Osteoblast (primary cell): ENCODE measurements at places on chromosomes 4 and X.

DNA sequence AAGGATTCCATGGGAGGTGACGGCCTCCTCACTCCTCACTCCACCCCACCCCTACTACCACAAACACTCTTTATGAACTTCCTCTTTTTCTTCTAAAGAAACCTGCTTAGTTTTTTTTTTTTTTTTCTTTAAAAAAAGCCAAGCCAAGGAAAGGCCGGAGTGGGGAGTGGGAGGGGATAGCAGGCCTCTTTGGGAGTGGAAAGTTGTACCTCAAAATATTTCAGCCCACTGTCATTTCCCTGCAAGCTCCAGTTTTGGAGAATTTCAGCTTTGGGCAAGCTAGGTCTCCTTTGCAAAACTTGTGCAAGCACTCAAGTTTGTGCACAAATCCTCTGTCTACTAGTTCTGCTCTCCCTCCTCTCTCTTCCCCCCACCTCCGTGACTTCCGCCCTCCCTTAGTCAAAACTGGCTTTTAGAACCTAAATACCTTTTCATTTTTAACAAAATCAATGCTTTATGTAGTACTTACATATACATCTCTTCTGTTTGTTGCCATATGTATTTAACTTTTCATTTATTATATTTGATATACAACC is 512 bp upstream of the ANTXR2 start:
- DNase-seq, result no peak

DNA sequence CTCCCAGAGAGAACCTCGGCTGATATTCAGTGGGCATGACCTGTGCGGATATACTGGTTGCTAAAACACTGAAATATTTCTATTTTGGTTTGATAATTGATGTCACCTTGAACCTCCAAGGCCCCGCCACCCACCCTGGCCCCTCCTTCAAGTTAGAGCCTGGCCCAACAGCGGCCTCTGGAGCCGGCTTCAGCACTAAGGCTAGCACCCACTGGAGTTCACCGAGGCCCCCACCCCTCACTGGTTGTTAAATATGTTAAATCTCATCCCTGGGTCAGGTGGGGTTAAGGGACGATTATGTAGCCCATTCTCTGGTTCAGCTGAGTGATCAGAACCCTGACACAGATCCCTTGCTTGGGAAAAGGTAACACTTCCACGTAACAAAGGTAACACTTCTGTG is 24.3 kb downstream of the SEL1L3 start:
- no peak for DNase-seq

DNA sequence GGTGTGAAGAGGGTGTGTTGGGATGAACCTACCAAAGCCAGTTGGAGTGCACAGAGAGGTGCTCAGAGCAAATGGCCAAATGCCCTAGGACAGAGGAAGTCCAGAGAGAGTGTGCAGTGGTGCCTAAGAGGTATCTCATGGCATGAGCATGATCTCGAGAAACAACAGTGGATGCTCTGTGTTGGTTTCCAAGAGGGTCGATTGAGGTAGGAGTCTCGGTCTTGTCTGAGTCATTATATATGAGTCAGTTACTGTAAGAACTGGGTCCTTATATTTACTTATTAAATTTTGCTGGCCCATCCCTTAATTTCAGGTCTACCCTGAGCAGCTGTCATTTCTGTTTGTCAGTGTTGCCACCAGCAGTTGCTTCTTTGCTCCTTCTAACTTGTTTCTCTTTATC is 86.6 kb upstream of the TMEM150C start:
- DNase-seq, result no peak

- DNase-seq, result peak; percentile 93
These were observed 568 bp downstream of the FHDC1 start for GRCh38 chr4:152936446-152937335.

GRCh38 chrX:106670631-106671030 is 55.9 kb upstream of the RNF128 start:
- no peak for DNase-seq

GRCh38 chr4:114603497-114603896 is 4.9 kb downstream of the UGT8 start:
- DNase-seq, result no peak

DNA sequence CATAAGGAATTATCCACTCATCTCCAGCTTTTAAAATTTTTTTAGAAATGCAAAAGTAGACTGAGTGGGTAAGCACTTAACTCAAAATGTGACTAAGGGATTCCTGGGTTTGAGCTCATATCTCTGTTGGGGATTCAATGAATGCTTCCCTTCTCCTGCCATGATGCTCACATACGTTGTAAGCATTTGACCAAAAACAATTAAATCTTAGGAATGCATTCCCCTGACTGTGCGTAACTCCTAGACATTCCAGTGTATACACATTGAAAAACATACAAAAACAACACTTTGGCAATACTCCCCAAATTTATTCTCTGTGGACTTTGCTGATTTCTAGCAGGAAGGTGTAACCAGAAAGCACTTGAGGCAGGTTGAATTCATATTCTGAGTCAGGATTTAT is 29.8 kb downstream of the SPANXA2 start:
- DNase-seq, result no peak

DNA sequence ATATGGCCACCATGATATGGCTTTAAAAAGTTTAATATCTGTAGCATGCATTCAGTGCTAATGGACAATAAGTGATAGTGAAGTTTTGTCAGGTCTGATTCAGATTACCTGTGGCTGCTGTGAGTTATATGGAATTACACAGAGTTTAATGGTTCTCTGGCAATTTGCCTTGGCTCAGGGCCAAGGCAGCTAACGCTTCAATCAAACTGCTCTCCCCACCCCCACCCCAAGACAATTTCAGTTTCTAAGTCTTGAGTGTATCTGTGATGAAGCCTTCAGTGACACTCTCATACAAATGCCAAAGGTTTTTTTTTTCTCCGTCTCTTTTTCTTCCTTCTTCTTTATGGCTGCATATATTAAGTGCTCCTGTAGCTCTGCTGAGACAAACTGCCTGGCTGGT is 106.6 kb downstream of the SHROOM4 start:
- no peak for DNase-seq

DNA sequence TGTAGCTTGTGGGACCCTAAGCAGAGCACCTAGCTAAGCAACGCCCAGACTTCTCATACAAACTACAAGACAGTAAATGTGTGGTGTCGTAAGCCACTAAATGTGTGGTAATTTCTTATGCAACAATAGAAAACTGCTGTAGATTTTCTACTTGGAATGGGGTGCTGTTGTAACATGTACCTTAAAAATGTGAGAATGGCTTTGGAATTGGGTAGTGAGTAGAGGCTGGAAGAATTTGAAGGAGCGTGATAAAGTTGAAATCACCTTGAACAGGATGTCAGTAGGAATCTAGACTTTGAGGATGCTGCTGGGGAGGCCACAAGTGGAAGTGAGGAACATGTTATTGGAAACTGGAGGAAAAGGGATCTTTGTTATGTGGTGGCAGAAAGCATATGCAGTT is 43.2 kb upstream of the FUNDC1 start:
- DNase-seq, result no peak

DNA sequence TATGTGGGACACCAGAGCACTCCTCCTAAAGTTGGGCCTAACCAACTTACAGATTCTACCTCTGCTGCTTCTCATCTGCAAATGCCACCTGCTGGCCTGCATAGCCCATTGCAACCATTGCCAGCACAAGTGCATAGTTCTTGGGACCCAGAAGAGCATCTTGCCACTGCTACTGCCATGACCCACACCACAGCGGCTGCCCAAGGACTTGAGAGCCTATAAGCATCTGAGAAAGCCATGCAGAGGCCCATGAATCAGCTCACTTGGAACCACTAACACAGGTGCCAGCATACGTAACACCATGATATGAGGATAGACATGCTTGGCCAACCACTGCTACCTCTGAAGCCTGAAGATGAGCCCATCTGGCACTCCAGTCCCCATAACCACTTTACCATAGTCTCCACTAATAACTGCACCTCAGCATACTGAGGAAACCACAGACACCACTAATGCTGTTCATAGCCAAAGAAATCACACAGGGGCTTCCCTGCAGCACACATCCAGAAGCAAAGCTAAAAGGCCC is 258.1 kb upstream of the AGTR2 start:
- DNase-seq, result peak; percentile 37

DNA sequence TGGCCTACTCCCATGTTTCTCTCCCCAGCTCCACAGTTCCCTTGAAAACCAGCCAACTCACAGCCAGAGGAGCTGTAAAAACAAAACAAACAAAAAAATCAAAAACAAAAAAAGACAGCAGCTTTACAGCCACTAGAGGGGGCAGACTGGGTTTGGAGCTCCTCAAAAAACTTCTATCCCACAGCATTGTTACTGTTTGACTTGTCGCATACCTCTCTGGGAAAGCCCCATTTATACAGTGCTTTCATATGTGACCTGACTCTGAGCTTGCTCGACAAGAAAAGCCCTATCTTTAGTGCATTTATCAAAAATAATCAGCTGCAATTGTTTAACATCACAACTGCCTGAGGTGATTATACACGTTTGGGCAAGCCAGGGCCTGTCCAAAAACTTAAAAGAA is 21.6 kb downstream of the TSPAN6 start:
- peak; percentile 35 for DNase-seq
